NCI-H1436 treated with DMSO at 0.1 percent for 48 hours (cell line): ENCODE measurements at places on chromosomes 3 and 15.

DNA sequence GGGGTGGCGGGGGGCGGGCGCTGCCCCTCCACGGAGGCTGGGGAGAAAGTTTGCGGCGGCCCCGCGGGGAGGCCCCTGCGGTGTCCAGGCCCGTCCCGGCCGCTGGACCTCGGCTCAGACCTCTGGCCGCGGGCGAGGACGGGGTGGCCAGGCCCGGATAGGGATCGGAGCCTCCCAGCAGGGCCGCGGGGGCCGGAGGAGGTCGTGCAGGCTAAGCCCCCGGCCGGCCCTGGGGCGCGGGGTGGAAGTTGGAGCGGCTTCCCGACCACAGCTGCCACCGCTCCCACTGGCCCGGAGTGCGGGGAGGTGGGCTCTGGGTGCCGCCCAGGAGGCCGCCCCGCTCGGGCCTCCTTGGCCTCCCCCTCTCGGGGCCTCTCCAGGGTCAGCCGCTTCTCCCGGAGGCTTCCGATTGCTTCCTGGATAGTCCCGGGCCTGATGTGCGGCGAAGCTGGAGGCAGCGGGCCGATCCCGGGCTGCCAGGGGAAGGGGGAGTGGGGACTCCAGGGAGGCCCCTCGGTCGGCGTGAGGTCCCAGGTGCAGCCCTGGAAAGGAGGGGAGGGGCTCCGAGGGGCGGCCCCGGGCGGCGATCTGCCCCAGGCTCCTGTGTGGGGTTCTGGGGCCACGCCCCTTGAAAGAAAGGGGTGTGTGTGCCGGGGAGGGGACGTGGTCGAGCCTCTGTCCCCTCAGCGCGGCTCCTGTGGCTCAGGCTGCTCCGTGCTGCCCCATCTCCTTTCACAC lies 907 bp downstream of the PLXNA1 start:
- no peak for DNase-seq

- DNase-seq, result no peak
Observed at GRCh38 chr3:136456196-136456595, 206.1 kb downstream of the PCCB start.

DNA sequence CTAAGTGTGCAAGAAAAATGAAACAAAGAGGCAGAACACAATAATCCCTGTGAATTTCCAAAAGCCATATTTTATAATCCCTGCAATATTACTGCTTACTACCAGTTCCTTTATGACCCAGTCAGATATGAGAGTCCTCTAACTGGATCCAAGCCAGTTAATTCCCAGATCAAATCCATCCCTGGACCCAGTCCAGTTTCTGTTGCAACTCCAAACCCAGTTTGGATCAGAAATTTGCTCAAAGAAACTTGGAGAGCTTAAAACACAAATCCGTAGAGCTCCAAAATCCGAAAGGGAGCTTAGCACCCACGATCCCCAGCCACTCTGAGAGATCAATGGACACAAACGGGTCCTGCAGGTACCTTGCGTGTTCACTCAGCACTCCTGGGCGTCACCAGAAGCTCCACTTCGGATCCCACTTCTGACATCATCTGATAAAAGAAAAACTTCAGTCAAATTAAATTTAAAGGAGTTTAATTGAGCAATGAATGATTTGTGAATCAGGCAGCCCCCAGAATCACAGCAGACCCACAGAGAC lies 32.6 kb upstream of the THUMPD3 start:
- DNase-seq, result no peak

DNA sequence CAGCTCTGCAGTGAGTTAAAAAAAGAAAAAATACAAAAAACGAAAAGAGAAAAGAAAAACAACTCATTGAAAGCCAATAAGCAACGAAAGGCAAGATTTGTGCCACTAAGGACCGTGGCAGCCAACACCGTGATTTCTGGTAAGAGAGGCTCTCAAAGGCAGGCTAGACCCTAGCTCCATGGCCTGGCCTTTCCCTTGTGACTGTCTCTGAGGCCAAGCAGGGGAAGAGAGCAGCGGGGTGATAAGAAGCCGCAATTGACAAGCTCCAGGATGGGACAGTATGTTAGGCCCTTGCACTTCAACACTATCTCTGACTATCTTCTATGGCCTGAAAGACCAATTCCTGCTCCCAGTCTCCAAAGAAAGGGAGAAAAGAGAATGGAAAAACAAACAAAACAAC lies 12.4 kb downstream of the APOD start:
- DNase-seq, result no peak

- DNase-seq, result no peak
Observed at GRCh38 chr3:18425641-18426257, 610 bp upstream of the SATB1 start.

GRCh38 chr15:43208052-43209002 lies 12.5 kb downstream of the EPB42 start:
- no peak for DNase-seq

DNA sequence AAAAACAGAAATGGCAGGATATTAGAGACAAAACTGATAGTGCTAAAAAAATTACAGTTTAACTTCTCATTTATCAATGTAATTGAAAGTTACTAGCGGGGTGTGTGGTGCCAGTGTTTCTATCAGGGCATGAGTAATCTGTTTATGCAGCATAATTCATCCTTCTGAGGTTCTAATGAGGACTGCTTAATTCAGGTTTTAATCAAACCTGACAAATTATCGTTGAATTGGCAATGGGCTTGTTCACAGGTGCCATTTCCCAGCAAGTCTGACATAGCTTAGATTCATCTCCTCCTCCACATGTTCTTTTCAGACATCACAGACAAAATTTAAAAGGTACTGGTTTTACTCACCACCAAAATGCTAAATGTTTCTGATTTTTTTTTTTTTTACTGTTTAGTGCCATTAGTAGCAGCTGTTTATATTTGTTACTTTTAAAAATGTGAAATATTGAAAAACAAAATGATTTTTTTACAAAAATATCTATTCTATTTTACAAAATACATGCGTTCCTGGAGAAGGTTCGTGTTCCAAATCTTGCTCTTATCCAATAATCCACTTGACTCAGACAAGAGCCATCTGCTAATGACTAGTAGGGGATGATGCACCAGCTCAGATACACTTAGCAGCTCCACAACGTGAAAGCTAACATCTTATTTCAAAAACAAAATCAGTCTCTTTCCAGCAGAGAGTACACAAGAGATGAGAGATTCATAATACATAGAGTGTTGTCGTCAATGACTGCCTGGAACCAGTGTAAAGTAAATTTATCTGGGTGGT lies 447.7 kb upstream of the DPPA4 start:
- DNase-seq, result no peak

GRCh38 chr15:23387621-23388190 lies 33.2 kb downstream of the GOLGA8S start:
- no peak for DNase-seq

GRCh38 chr3:23712656-23713559 lies 92.8 kb upstream of the UBE2E1 start:
- DNase-seq, result no peak

GRCh38 chr15:33150971-33151370 lies 43.5 kb downstream of the FMN1 start:
- no peak for DNase-seq
